GM19239 (cell line): ENCODE measurements at places on chromosomes 3 and 15.

DNA sequence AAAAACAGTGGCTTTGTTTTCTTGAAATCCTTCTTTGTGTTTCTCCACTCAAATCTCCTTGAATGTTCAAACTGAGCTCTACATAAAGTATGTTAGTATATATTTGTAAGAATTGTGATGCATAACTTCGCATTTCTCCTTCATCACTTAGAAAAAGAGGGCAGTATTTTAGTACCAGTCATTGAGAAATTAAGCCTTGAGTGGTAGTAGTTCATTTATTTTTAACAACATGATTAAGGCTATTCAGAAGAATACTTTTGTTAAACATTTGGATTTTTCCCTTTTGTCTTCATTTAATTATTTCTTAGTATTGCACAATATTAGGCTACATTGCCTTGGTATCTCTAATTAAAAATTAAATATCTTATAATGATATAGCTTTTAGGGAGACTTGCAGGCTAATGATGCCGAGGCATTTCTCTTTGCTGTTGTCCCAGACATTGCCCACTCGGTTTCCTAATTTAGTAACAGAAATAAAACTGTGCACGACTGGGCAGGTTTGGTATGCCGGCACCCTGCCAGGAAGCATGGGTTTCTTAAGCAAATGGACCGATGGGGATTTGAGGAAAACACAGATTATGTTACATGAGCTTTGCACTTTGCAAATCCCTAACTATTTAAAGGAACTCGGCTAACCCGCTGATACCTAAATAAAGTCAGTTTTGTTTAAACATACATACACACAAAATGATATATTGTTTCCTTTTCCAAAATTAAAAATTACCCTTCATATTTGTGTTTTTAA, 54.7 kb downstream of the LRRC28 start:
- DNase-seq: no peak

DNA sequence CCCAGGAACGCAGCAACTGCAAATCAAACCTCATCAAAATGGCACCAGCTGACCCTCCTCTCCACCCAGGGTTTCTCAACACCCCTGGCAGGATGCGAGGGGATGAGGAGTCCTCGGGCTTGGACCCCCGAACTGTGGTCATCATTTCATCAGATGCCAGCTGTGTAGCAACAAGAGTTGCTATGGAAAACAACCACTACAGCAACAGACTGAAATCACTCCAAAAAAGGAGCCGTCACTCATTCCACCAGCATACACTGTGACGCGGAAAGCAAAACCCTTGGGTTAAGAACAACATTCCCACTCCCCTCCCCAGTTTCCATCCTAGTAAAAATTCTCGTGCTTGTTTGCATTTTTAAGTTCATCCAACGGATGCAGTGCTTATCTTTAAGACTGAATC, 40.1 kb downstream of the VGLL4 start:
- DNase-seq: no peak

- DNase-seq: no peak
Measured at GRCh38 chr3:197577366-197578074, 21.8 kb upstream of the BDH1 start.

DNA sequence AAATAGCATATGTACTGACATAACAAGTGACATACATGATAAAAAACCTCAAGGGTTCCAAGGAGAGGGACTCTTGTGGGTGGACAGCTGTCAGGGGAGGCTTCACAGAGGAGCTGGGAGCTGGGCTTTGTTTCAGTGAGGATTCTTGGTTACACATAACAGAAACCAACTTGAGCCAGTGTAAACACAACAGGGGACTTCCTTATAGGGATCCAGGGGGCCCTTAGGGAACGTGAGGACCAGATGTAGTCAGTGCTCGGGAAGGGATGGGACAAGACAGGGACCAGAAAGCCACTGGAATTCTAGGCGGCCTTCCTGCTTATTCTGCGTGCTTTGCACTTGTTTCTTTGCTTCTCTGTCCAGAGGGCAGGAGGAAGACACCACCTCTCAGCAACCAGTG, 34.9 kb downstream of the SNAPC5 start:
- DNase-seq: no peak

DNA sequence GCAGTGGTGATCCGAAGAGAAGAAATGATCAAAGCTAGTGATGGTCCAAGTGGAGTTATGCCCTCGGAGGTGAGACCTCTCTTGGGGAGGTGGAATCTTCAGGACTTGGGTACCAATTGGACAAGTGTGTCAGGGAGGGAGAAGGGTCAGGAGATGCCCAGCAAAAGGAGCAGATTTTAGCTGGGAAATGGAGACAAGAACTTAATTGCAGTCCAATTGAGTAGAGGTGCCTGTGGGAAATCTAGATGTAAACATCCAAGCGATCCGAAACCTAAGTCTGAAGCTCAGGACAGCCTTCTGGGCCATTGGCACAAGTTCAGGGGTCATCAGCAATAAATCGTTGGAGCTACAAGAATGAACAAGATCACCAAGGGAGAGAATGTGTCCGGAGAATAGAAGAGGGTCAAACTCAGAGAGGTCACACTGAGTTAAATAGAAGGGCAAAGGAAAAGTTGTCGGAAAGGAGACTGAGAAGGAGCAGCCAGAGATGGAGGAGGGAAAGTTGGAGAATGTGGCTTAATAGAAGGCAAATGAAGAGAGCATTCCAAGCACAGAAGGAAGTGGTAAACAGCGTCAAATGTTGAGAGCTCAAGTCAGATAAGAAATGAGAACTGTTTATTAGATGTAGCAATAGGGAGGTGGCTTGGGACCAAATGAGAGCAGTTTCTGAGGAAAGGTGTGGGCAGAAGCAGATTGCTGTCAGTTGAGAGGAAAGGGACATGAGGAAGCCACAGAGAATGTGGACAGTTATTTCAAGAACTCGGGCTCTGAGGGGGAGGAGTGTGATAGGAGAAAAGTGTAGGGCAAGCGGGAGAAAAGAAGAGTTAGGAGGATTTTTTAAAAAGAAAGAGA, 64.2 kb upstream of the FNDC3B start:
- no peak for DNase-seq

DNA sequence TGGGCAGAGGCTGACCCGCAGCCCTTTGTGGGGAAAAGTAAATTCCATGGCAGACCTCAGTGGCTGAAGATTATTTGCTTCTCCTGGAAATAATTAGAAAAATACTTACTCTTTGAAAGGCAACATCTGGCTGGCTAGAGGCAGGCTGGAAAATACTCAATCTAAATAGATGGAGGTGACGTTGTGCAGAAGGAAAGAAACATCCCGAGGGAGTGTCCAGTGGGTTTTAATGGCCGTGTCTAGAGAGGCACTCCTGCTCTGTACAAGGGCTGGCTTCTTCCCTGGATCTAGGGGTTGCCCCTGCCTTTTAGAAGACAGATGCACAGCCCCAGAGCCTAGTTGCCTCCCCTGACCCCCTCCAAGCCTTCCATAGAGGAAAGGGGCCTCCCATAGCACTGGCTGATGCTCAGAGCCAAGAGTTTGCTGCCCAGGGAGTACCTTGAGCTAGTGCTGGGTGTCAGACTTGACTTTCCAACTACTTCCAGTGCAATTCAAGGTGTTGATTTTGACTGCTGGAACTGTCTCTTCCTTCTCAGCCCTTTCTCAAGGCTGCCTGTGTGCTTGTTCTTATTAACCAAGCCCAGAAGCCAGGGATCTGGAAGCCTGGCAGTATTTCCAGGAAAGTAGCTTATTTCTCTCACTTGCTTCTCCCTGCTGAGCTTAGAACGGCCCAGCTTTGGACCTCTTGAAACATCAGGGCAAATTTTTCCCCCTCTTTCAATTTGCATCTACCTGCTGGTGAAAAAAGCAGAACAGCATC, 27.4 kb downstream of the CGNL1 start:
- no peak for DNase-seq

GRCh38 chr3:48879994-48880377, 18.7 kb downstream of the SLC25A20 start:
- DNase-seq: no peak

GRCh38 chr15:87910301-87910700, 346.2 kb downstream of the NTRK3 start:
- DNase-seq: no peak

- DNase-seq: no peak
Measured at GRCh38 chr3:126480206-126480605, 4.5 kb upstream of the ZXDC start.

DNA sequence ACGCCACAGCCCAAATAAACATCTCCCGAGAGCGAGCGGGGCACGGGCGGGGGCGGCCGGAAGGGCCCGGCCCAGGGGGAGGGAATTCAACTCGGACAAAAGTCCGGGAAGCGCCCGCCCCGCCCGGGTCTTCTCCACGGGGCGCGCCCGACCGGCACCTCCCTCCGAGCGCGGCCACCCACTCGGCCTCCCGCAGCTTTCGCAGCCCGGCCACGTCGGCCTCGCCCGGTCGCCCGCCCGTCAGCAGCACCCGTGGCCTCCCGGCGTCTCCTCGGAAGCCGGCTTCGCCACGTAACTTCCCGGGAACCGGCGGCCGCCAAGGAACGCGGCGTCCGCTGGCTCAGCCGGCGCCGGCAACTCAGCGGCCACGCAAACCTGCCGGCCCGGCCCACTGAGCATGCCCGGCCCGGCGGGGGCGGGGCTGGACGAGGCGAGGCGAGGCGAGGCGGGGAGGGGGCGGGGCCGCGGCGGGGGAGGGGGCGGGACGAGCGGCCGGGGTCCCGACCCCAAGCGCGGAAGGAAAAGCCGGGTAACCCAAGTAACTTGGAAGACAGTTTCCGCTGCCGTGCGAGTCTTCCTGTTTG, at the start of gene TJP1:
TSS of gene TJP1 (minus strand) at position 369 of the 584 bp plus-strand sequence. CDS start 440 bp downstream, outside the sequence.
- DNase-seq: no peak

DNA sequence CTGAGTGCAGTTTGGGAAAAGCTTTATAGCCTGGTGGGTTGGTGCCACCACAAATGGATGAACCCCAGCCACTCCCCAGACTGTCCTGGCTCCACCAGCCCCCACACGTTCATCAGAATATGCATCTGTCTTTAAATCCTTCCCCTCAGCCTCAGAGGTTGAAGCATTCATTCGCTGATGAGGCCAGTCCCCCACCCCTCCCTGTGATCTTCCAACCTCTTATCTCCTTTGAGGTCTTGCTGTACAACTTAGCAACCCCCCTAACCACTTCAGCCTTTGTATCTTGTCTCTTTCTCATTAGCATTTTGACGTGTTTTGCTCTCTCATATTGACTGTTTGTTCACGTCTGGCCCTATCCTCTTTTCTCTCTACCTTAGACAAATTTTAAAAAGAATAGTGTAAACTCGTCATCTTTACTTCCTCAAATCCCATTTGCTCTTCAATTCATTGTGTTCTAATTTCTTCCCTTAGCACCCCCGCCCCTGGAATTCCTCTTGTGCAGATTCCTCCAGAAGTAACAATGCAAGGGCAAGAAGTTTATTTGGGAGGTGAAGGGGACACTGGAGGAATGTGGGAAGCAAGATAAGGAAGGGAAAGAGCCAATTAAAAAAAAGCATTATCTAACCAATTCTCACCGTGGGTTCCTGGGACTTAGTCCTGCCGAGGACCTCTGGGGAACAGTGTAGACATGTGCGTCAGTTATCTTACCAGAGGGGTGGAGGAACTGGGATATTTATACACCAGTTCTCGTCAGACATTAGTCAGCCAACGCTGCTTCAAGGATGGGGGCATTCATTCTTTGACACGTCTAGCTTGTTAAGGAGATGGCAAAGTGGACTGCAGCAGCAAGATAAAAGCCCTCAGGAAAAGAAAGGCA, 38.6 kb downstream of the MOBP start:
- no peak for DNase-seq

DNA sequence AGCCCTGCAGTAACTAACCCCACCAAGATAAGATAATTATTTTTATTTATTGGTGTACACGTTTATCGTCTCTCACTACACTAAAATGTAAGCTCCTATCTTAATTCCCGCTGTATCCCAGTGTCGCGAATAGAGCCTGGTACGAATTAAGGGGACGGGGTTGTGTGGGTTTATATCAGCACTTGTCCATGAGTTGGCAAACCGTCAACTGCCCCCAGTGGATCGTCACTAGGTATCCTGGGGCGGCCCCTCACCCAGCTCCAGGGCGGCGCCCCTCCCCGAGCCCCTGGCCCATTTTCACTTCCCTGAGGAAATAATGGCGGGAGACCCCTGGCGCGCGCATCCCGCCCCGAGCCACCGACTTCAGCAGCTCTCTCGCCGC, 465 bp downstream of the RUVBL1 start:
- no peak for DNase-seq

- DNase-seq: no peak
Measured at GRCh38 chr3:149654188-149654601, 3.6 kb downstream of the WWTR1 start.

DNA sequence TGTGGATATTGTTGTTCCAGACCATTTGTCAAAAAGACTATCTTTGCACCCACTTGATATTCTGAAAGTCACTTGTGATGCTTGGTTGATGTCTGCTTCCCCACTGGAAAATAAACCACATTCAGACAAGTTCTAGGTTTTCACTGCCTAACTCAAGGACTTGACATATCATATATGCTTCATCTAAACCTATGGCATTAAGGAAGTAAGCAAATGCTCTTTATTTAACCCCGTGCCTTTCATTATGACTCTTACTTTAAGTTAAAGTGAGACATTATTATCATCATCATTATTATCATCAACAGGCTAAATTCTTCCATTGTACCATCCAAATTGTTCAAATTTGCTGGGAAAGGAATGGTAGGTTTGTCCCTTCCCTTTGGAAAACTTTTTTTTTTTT, 30.8 kb upstream of the C3orf80 start:
- no peak for DNase-seq

DNA sequence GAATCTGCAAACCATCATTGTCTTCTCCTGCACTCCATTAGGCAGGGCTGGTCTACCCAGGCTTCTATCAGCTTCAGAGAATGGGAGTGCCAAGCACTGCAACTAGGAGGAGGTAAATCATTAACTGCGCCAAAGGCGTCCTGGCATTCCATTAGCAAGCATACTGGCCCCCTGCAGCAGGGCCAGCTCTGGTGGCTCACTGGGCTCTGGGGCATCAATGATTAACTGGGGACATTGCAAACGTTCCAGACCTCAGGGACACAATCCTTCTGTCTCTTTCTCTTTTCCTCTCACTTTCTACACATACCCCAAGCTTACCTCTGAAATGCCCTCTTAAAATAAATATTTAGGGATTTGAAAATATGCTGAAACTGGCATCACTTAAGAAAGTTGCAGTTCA, 129.0 kb downstream of the MYLK start:
- no peak for DNase-seq

- no peak for DNase-seq
Measured at GRCh38 chr3:7188551-7188950, 327.6 kb downstream of the GRM7 start.

DNA sequence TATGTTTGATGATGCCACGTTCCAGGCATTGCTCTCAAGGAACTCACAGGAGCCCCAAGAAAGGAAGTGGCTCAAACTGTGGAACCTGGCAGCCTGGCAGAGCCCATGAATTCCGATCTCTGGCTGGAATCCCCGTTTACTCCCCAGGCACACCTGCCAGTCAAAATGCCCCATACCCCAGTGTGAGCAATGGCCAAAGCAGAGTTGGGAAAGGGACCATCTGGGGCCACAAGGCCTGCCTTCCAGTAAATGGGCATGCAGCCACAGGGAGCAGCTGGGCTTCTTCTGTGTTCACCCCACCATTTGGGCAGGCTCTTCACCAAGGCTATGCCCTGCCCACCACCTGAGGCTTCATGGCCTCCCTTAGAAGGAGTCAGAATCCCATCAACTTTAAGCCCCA, 257.0 kb upstream of the GOLGA6L4 start:
- no peak for DNase-seq
